ENCODE measurements at places on chromosomes 7 and 10.

- DNase-seq, result peak; percentile 21
These were observed 202.9 kb downstream of the TRIL start for GRCh38 chr7:28755255-28755654.

- no peak for DNase-seq
These were observed 29.6 kb upstream of the SUN1 start for GRCh38 chr7:802500-803242.

DNA sequence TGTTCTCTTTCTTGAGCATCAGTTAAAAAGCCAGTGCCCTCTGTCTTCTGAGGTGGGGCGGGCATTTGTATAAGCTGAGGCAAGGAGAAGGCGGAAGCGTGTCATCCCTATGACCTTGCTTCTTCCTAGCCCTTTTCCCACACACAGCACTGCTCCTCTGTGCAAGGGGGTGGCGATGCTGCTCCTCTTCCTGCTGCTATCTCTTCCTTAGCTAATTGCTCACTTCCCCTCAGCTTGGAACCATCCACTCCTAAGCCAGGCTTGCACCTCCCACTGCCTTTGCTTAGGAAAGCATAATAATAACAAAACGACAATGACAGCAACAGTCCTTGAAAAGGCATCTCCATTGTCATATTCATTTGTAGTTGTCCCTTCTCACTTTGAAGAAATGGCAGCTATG, 366.9 kb downstream of the PHTF2 start:
- DNase-seq, result no peak

DNA sequence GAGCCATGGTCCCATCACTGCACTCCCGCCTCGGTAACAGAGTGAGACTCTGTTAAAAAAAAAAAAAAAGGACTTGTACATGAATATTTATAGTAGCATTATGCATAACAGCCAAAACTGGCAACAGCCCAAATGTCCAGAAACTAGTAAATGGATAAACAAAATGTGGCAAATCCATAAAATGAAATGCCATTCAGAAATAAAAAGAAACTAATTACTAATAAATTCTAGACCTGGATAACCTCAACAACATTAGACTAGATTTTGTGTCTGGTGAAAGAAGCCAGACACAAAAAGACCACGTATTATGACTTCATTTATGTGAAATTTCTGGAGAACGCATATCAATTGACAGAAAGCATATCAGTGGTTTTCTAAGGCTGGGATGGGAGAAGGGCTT, 74.5 kb downstream of the HPSE2 start:
- DNase-seq, result no peak

- no peak for DNase-seq
These were observed 41.2 kb downstream of the STK17A start for GRCh38 chr7:43624156-43624555.

DNA sequence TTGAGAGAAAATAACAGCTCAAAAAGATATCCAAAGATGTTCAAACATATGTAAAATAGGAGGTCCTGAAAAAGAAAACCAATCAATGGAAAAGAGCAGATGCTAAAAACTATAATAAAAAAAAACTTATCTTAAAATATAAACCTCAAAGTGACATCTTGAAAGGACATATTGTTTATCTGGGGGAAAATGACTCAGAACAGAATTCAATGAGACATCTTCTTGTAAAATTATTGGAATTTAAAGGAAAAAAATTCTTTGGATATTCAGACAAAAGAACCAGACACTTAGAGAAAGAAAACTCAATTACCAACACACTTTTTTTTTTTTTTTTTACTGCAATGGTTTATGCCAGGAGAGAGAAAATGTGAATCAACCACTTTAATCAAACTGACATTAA, 58.9 kb downstream of the NAMPT start:
- no peak for DNase-seq

GRCh38 chr7:142002179-142002578, 6.5 kb downstream of the MGAM start:
- no peak for DNase-seq

DNA sequence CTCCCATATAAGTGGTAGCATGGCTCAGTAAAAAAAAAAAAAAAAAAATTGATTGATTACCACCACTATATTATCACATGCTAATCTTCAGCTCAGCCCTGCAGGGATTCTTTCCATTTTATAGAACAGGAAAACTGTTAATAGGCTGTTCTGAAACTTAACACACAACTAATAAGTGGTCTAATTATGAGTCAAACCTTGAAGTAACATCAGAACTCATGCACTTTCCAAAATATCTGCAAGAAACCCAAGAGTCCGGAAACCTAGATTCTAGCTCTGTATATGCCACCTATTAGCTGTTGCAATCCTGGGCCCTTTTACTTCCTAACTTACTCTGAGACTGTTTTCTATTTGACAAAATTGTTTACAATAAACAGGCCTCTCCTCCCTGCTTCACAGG, 23.9 kb downstream of the SEM1 start:
- DNase-seq, result no peak

- DNase-seq, result no peak
These were observed 36.1 kb downstream of the C10orf90 start for GRCh38 chr10:126634347-126634746.

GRCh38 chr7:644381-645305, 81.9 kb upstream of the DNAAF5 start:
- DNase-seq, result no peak

GRCh38 chr10:52818019-52818418, 45.4 kb upstream of the MBL2 start:
- DNase-seq, result peak; percentile 44

DNA sequence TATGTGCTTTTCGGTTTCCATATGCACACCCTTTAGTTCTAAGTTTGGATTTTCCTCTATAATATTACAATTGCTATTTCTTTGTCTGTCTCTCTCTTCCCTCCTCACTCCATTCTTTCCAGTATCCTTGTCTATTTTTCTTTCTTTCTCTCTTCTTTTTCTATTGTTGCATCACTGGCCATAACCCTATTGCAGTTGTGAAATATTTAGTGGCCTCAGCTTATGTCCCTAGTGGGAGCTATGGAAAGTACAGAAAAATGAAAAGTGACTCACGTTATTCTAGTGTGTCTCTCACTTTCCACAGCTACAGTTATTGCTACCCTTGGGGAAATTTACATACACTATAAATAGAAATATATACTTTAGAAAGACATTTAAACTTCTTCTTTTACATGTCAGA, 59.1 kb downstream of the CNTNAP2 start:
- DNase-seq, result no peak

DNA sequence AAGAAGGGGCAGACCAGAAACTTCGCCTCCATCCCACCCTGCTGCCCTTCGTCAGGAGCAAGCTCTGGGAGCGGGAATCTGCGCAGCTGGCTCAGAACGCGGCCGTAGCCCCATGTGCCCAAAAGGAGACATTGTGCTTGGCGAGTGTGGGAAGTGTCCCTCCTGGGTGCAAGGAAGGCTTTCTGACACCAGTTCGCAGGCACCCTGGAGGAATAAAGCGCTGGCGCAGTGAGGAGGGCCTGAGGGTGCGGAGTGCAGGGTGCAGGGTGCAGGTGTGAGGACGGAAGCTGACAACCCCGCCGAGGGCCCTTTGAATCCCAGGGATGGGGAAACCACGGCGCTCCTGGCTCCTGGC, 811 bp downstream of the SLIT1 start:
- DNase-seq, result no peak

DNA sequence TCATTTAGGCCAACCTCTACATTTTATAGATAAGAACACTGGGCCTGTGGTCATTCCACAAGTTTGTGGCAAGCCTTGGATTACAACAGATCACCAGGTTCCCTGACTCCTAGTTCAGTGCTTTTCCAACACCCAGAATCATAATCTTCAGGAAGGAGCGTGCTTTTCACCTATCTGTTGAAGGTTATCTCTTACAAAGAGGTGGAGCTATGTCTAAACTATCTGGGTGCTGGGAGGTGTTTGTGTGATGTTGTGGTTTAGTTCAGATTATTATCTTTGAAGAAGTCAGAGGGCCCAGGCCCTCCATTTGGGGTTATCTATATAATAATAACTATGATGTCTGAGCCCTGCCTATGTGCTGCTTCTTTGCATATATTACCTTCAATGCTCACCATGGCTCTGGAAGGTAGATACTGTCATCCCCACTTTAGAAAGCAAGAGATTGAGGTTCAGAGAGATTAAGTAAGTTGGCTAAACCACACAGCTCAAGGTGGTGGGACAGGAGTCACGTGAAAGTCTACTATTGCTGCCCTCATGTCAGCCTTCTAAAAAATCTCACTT, 24.0 kb downstream of the IL2RA start:
- DNase-seq, result no peak

GRCh38 chr10:93412801-93413200, 69.3 kb downstream of the MYOF start:
- no peak for DNase-seq

GRCh38 chr7:1922071-1922869, 252.2 kb downstream of the ELFN1 start:
- no peak for DNase-seq

DNA sequence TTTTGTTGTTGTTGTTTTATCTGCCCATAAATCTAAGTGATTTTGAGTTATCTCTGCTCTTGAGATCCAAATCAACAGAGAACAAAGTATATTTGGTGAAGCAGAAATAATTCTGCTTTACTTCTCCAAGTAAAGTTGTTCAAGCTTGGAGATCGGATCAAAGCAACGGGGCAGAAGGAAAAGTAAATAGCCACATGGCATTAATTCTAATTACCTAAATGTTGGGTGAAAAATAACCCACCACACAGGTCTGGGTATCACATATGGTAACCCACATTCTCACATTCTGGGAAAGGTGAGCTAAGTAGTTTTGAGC, 3.1 kb downstream of the NRP1 start:
- DNase-seq, result no peak

DNA sequence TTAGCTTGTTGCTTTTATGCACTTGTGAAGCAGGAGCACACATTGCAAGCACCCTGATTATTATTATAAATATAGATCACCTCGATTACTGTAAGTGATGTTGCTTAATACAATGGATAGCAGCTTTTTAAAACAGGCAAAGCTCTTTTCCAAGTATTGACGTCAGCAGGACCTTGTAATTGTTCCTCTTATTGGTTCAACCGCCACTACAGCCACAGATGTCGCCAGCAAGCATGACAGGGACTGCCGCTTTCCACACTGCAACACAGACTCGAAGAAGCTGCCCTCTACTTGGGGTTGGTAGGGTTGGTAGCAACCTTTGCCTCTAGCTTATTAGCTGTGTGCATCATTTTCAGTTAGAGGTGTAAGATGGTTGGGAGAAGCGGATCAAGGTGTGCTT, 167.6 kb downstream of the ZNF365 start:
- DNase-seq, result no peak

DNA sequence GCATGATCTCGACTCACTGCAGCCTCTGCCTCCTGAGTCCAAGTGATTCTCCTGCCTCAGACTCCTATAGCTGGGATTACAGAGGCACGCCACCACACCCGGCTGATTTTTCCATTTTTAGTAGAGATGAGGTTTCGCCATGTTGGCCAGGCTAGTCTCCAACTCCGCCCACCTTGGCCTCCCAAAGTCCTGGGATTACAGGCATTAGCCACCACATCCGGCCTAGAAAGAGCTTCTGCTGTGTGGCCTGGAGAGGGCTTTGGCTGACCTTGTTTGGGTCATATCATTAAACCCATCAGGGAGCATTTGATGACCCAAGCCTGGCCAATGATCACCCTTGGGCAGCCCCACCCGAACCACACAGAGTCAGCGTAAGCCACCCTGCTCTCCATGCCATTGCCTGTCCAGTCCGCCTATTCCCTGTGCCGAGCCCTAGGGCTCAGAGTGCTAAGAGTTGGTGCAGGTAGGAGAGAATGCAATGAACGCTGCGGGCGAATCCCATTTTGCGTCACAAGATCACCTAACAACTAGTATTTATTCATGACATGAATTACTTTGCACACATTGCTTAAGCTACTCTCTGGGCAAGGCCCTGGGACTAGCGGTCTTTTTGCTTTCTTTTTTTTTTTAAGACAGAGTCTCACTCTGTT, 22.3 kb upstream of the GDI2 start:
- no peak for DNase-seq

GRCh38 chr10:114010316-114010715, 33.4 kb upstream of the ADRB1 start:
- DNase-seq, result no peak

- DNase-seq, result no peak
These were observed 19.9 kb upstream of the FAM180A start for GRCh38 chr7:135768467-135768866.

DNA sequence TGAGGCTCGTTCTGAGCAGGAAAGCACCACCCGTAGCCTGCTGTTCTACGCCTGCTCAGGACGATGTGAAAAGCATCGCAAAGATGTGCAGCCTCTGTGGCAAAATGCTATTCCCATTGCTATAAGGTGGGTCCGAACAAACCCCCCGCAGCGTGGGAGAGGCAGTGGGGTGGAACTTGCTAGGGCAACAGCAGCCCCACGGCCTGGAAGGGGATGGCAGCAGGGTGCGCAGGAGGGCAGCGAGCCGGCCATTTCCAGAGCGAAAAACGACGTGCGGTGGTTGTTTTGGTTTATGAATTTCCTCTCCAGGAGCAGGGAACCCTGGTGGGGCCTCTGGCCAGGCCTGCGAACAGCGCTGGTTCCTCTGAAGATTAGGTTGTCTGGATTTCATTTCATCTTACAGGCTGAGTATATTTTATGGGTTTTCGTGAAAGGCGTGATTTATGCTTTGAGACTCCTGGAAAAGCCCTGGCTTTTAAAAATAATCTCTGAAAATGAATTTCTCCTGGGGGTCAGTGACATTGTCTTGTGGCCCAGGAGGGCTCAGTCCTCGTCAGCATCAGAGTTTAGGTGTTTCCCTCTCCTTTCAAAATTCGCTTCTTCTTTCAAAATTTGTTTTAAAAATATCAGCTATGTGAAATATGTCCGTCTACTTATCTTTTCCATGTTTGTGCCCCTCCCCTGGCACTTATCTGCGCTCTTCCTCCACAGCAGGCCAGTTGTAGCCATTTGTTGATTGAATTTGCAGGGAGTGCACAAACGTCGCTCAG, 42.3 kb upstream of the UBE3C start:
- DNase-seq, result no peak

DNA sequence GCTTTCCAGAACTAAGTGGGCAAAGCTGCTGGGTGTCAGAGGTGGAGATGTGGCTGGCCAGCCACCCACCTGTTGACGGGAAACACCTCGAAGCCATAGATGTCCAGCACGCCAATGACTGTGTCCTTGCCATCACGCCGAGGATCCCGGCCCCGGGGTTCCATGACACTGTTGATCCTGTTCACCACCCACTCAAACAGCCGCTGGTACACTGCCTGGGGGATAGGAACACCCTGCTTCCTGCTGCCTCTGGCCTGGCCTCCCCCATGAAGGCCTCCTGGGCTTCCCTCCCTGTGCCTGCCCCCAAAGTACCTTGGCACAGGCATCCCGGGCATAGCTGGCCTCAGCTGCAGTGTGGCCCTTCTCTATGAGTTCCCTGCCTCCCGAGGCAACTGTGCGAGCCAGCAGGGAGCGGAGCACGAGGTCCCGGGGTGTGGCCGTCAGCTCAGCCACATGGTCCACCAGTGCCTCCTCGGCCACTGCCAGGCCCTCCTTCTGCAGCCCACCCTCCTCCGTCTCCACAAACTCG, 8.2 kb downstream of the MYO1G start:
- no peak for DNase-seq

DNA sequence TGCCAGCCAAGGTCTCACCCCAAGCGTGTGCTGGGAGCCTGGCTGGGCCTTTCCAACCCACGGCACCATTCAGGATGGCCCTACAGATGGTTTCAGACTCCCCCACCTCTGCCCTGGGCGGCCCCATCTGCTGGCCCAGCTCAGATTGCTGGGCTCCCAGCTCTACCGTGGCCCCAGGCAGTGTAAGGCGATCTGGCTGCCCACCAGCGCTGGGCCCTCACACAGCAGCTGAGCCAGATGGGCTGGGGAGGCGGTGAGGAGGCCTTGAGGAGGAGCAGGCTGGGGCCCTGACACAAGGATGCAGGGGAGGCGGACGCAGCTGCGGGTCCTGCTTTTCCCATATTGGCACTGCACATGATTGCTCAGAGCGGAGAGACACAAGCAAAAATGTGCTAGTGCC, 162.8 kb downstream of the NRF1 start:
- no peak for DNase-seq
